Upper lobe of right lung (tissue), 1 donor: ENCODE measurements at places on chromosomes 1 and 21.

- DNase-seq: no peak
These were observed 240.9 kb downstream of the CAMTA1 start for GRCh38 chr1:7026169-7026568.

DNA sequence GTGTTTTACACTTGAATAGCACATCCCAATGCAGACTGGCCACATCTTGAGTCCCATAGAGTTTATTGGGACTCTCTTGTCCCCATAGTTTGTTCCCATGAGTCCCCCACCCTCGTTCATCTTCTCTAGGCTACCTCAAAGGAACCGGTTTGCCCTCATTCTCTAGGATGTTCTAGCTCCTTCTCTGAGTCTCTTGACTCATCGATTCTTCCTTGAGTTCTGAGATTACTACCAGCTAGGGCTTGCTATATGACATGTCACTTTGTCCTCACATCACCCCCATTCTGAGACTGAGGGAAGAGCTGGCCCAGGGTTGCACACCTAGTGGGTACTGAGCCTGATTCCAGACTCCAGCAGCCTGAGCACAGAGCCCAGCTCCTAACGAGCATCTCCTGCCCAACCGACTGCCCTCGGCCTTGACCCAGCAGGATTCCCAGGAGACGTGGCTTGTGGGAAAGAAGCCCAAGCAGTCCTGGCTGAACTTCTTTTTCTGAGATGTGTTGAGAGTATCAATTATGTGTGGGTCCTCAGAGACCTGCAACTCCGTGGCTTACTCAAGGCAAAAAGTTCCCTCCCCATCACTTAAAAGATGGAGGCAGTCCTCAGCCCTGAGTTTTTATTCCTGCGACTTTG, 42.0 kb downstream of the TMEM51 start:
- DNase-seq: no peak

GRCh38 chr1:148362626-148363438, 120.3 kb downstream of the PPIAL4G start:
- peak; percentile 69 for DNase-seq

DNA sequence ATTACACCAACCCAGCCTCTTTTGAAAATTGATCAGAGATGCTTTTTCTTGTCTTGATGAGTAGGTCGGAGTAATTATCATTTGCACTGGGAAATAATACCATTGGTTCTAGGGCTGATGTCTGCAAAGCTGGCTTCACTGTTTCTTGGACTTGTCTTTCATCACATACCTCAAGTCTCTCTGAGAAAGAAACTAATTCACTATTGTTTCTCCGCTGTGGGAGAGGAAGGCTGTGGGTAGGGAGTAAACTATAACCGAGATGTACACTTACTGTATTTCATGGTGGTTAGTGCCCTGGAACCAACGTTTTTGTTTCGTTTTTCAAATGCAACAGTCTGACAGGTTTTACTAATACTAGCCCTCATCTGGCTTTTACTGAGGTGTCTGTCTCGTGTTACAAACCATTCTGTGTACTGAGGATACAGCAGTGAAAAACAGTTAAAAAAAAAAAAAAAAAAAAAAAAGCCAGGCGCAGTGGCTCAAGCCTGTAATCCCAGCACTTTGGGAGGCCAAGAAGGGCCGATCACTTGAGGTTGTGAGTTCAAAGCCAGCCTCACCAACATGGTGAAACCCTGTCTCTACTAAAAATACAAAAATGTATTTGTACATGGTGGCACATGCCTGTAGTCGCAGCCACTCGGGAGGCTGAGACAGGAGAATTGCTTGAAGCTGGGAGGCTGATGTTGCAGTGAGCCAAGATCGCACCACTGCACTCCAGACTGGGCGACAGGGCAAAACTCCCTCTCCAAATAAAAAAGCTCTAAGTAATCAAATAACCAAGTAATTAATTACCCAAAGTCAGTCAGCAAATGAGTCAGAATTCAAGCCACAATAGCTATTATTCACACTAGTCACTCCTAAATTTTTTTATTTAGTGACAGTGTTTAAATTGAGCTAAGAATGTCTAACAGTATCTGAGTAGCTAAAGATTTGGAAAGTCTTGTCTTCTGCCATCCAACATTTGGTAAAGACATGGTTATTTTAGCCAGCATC, 23.3 kb downstream of the TOMM20 start:
- no peak for DNase-seq

GRCh38 chr1:67323087-67323486, 15.4 kb downstream of the IL12RB2 start:
- no peak for DNase-seq

- DNase-seq: peak; percentile 63
These were observed 570 bp upstream of the NEK7 start for GRCh38 chr1:198156111-198156744.

- DNase-seq: no peak
These were observed 15.3 kb downstream of the RNF187 start for GRCh38 chr1:228502522-228502921.

GRCh38 chr1:30749691-30750583, 7.6 kb downstream of the LAPTM5 start:
- no peak for DNase-seq

DNA sequence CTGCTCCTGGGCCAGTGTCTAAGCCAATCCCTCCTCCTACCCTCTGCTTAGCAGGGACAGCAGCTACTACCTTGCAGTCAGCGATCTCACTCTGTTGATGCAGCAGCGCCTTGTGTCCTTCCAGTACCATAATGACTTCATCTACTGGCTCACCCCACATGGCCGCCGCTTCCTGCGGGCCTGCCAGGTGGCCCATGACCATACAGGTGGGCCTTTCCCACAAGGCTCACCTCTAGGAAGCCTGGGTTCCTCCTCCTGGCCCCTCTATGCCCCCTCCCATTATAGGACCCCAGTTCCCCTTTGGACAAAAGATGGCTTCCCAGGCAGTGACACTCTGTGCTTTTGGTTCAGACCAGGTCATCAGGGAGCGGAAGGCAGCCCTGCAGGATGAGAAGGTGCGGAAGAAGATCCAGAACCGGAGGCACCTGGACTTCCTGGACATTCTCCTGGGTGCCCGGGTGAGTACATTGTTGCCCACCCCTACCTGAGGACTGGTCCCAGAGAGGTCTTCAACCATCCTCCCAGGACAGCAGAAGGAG, 15.1 kb downstream of the CYP4B1 start:
- no peak for DNase-seq

GRCh38 chr1:200653022-200653462, 16.7 kb downstream of the DDX59 start:
- DNase-seq: no peak

GRCh38 chr1:67978890-67979516, 71.4 kb downstream of the DIRAS3 start:
- DNase-seq: no peak

- no peak for DNase-seq
These were observed 19.7 kb downstream of the GNAI3 start for GRCh38 chr1:109567877-109568672.

GRCh38 chr1:169105434-169106094, 926 bp upstream of the ATP1B1 start:
- DNase-seq: peak; percentile 97

GRCh38 chr1:235791532-235792060, 75.1 kb downstream of the LYST start:
- no peak for DNase-seq

GRCh38 chr1:201573030-201573429, 34.1 kb downstream of the NAV1 start:
- no peak for DNase-seq

GRCh38 chr1:164310166-164310565, 248.8 kb upstream of the PBX1 start:
- DNase-seq: no peak

DNA sequence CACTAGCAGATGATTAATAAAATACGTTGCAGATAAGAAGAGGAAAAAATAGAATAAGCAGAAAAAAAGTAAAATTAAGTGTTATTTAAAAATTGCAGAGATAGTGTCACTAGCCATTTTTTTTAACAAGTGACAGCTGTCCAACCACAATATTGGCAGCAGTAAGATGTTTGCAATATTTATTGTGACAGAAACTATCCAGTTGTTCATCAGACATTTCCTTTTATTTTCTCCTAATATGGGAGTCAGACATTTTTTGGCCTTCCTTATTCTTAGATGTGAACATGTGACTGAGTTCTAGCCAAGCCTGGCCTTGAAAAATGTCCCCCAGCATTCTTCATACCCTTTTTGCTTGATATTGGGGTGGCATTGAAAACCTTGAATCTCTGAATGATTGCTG, 3.4 kb upstream of the SPAG17 start:
- no peak for DNase-seq

DNA sequence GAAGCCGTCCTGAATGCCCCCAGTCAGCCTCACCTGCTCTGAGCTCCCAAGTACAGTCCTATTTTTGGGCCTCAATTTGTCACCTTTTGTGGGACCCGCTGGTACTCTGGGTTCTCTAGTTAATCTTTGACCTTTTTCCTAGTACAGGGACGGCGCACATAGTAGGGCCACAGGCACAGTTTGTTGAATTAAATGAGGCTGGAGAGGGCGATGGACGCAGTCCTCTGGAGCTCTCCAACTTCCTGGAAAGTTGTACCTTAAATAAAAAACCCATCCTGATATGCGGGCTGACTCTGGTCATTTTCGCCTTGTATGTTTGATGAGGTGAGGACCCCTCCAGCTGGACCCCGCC, 4.8 kb downstream of the FAM110D start:
- DNase-seq: no peak

GRCh38 chr1:234007684-234008083, 103.2 kb downstream of the SLC35F3 start:
- no peak for DNase-seq

- DNase-seq: no peak
These were observed 1.5 kb upstream of the PRDX6 start for GRCh38 chr1:173475564-173476196.

GRCh38 chr21:35273333-35273732, 224.2 kb upstream of the RUNX1 start:
- no peak for DNase-seq

DNA sequence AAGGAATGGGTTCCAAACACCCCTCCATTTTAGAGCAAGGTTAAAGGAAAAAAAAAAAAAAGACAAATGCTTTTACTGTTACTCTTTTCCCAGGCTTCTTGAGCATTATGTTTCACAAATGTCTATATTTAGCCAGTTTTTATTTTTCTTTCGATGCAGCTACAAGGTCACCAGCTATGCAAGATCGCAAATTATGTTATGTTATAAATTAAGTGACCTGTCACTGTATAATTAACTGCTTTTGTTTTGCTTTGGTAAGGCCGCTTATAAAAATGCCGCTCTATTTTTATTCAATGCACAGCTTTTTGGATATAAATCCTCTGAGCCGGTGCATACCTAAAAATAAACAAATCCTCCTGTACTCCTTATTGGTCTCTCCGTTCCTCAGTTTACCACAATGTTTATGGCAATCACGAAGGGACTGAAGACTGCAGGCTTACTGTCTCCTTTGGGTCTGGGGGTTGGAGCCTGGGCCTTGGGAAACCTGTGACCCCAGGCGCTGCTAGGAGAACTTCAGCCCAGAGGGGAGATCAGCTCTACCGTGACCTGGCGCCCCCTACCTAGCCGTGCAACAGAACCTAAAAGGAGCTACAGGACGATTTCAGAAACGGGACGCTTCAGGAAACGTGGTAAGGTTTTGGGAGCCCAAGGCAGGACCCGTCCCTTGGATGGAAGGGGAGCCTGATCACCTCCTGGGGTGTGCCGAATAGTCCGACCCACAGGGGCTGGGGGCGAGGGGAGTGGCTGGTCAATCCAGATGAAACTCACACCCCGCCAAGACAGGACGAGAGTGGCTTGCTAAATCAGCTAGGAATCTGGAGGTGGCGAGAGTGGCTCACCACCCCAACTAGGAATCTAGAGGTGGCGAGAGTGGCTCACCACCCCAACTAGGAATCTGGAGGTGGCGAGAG, 101.2 kb upstream of the CD55 start:
- DNase-seq: no peak

DNA sequence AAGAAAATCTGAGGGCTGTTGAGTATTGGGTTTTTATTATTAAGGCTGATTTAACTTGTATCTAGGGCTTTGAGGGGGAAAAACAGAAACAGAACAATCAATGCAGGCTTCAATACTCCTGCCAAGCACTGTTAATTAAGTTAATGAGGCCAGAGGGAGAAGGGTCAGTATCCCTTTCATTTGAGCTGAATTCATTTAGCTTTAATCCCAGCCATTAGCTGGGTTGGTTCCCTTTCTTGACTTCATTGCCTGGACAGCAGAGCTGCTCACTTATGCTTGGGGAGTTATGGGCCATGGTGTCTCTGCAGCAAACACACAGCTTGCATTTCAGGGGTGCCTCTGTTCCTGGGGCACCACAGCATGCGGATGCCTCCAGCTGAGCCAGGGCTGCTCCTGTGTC, 16.3 kb downstream of the TLR5 start:
- DNase-seq: no peak
